ENCODE measurements at places on chromosomes 7 and 10.

GRCh38 chr10:44143556-44143955 lies 241.3 kb downstream of the CXCL12 start:
- no peak for DNase-seq

DNA sequence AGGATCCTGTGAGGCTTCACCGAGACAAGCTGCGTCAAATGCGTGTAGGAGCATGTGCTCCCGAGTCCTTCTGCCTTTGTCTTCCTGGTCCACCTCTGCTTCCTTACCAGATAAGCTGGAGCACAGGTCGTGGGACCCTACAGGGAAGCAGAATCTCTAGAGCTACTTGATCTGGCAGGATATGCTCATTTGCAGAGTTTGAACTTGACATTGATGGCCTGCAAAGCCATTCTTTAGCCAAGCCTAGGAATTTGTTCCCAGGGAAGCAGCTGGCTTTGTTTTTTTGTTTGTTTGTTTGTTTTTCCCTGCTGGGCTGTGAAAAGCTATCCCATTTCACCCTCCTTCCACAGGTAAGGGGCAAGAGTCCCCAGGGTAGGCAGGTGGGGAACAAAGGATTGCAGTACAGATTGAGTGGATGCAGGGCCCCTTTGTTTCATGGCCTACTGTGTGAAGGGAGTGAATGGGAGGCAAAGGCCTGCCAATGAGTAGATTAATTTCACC lies 200.0 kb upstream of the BMPER start:
- no peak for DNase-seq

DNA sequence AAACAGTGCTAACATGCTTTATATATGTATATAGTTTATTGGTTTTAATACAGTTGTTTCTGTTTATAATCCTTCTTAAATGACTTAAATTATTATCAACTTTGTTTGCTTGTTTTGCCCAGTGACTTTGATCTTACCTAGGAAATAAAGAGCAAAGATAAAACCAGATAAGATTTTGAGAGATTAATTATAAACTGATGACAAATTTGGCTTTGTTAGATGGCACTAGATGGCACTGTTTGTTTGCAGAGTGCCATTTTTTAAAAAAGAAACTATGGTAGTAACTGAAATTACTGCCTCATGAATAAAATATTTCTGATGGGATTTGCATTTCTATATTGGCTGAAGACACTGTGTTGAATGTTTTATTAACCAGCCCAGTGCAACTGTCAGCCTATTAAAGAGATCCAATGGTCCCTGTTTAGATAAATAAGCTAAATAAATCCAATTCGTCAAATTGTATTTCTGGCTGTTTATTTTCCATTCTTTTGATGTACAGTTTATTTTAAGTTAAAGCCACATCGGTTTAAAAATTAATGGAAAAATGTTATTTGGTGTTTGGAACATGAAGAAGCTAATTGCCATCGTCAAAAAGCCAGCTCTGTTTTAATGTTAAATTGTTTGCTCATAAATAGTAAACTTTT lies 28.7 kb downstream of the VTI1A start:
- no peak for DNase-seq

DNA sequence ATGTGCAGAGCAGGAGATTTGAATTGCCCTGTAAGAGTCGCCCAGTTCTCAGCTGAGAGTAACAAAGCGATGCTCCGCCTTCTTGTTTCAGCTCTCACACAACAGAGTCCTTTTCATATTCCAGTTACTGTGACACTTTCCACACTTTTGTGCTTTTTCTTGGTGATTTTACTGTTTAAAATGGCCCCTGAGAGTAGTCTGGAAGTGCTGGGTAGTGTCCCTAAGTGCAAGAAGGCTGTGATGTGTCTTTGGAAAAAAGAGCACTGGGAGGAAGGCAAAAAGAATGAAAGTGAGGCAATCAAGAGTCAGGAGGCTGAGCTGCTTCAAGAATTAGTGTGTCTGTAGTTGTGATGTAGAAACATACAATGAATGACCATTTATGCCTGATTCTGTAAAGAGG lies 201.2 kb upstream of the SEMA3E start:
- DNase-seq, result no peak

DNA sequence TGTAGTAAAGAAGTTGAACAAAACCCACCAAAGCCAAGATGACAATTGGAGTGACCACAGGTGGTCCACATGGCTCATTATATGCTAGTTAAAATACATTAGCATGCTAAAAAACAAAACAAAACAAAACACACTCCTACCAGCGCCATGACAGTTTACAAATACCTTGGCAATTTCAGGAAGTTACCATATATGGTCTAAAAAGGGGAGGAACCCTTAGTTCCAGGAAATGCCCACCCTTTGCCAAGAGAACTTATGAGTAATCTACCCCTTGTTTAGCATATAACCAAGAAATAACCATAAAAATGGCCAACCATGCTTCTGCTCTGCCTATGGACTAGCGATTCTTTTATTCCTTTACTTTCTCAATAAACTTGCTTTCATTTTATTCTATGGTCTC lies 979.1 kb upstream of the POT1 start:
- DNase-seq, result no peak

Data from stimulated activated CD8-positive, alpha-beta memory T cell treated with anti-CD3 and anti-CD28 coated beads, Interleukin-7, amount 100 ng/mL, for 1 hour (primary cell).